ENCODE measurements at places on chromosomes 4 and X.
A peak's percentile ranks its signal among the peaks of the same experiment; 100 is the strongest.

DNA sequence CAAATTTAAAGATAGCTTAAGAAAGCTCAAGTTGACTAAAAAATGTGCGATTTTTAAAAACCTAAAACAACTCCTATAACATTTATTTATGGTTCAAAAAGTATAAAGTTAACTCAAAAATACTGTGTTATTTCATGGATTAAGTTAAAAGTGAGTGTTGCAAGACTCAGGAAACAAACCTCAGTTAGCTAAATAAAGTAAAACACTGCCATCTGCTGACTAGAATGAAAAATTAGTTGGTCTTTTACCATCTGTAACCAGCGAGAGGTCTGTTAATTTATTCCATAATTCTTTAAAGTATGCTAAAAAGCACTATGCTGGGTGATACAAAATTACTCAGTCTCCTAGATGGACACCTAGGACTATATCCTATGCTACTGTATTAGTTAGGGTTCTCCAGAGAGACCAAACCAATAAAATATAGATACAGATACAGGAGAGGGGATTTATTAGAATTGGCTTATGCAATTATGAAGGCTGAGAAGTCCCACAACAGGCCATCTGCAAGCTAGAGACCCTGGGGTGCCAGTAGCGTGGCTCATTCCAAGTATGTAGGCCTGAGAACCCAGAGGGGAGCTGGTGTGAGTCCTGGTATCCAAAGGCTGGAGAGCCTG lies 4.9 kb upstream of the WDFY3 start:
- DNase-seq = no peak

GRCh38 chr4:99856166-99856565 lies 38.1 kb downstream of the LAMTOR3 start:
- peak; percentile 26 for DNase-seq

GRCh38 chr4:146282657-146283056 lies 68.3 kb downstream of the REELD1 start:
- no peak for DNase-seq

- no peak for DNase-seq
Measured at GRCh38 chrX:54483946-54484345, 12.1 kb downstream of the FGD1 start.

GRCh38 chr4:87938746-87939145 lies 36.8 kb upstream of the SPP1 start:
- no peak for DNase-seq

DNA sequence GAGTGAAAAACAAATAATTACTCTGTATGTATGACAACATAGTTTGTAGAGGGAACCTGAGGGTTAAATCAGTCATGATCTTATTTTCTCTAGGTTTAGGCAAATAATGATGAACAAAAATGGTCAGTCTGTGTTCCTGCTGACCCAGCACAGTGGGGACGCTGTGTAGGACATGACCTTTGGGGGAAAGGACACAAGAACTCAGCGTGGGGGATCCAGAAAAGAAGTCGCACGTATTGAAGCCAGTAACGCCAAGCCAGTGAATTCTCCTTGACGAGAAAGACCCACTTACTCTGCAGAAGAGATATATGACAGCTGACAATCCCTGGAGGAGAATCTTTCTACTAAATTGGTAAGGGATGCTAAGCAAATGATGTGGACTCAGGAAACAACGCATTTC lies 36.6 kb downstream of the HELT start:
- DNase-seq = no peak

GRCh38 chr4:104489731-104490095 lies 5.0 kb downstream of the CXXC4 start:
- no peak for DNase-seq

DNA sequence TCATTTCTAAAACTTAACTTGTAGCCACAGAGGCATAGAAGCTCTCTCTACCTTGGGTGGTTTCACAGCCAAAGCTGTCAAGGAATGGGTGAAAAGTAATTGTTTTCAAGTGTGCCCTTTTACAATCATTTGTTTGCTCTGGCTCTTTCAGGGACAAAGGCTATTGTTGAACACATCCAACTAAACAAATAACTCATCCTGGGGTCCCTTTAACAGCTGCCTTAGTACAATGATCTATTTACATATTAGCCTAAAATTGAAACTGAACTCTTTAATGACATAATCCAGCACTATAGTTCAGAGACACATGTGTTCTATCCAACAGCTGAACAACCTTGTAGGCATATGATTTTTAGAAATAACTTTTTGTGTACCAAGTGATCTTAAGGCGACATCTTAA lies 3.7 kb downstream of the HHIP start:
- no peak for DNase-seq

- DNase-seq = peak; percentile 10
Measured at GRCh38 chr4:42750091-42750490, 93.2 kb upstream of the ATP8A1 start.

DNA sequence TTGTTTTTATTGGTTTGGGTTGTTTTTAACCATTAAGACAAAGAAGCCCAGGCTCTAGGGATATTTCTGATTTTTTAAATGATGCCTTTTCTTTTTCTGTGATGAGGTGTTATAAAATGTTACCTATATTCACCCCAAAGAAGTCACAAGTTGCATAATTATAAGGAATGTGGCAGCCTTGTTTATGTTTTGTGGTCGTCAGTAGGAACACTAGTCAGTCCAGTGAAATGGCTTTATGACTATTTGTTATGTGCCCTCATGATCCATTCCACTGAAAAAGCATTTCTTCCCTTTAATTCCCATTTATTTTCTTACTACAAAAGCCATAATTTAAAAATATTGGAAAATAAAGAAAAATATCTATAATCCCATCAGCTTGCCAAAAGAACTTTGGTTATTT lies 34.4 kb downstream of the CC2D2A start:
- DNase-seq = no peak

- DNase-seq = no peak
Measured at GRCh38 chrX:19552793-19553192, 37.5 kb upstream of the MAP3K15 start.

DNA sequence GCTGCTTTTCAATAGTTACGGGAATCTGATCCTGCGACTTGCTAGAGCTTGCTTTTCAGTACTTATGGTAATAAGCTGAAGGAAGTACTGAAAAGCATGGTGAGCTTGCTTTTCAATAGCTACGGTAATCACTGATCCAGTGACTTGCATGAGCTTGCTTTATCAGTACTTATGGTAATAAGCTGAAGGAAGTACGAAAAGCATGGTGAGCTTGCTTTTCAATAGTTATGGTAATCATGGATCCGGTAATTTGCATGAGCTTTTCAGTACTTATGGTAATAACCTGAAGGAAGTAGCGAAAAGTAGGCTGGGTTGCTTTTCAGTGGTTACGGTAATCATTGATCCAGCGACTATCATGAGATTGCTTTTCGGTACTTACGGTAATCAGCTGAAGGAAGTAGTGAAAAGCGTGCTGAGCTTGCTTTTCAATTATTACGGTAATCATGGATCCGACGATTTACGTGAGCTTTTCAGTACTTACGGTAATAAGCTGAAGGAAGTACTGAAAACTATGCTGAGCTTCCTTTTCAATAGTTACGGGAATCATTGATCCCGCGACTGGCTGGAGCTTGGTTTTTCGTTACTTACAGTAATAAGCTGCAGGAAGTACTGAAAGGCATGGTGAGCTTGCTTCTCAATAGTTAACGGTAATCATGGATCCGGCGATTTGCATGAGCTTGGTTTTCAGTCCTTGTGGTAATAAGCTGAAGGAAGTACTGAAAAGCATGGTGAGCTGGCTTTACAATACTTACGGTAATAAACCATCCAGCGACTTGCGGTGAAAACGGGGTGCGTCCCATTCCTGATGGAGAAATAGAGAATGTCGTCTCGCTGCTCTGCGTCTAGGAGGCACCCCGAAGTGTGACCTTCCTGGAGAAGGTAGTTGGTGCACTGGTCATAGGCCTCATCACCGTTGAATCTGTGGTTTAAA lies 6.5 kb downstream of the CRLF2 start:
- DNase-seq = no peak

- DNase-seq = no peak
Measured at GRCh38 chrX:69038816-69039215, 126.4 kb downstream of the PJA1 start.

DNA sequence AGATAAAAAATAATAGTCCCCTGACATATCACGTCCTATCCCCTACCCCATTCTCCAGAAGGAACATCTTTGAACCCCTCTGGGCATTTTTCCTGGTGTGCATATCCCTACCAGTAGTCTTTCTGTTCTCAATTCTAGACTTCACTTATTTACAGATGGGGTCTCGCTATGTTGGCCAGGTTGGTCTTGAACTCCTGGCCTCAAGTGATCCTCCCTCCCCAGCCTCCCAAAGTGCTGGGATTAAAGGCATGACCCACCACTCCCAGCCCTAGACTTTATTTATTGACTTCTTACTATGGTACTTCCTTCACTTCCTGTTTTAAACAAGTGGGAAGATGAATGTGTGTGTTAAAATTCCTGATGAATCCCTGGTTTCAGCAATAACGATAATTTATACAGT lies 612 bp upstream of the RRAGB start:
- no peak for DNase-seq

DNA sequence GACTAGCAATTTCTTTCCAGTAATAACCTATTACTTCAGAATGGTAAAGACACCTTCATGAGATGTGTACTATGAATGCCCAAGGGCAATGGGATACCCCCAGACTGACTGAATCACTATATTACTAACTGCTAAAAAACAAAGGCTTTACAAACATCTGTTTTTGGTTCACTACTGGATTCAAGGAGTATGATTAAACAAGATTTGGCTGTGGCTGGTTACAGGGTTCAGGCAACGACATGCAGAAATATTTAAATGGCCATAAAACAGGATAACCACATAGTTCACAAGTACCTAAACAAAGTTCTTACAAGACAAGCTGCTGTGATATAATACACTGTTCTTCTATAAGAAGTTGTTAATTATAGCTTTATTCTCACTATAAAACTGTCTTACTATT lies 128.2 kb downstream of the FRYL start:
- DNase-seq = no peak

GRCh38 chr4:113764720-113765264 lies 3.3 kb upstream of the CAMK2D start:
- no peak for DNase-seq

GRCh38 chr4:82801910-82802521 lies 3.4 kb upstream of the SCD5 start:
- DNase-seq = no peak

DNA sequence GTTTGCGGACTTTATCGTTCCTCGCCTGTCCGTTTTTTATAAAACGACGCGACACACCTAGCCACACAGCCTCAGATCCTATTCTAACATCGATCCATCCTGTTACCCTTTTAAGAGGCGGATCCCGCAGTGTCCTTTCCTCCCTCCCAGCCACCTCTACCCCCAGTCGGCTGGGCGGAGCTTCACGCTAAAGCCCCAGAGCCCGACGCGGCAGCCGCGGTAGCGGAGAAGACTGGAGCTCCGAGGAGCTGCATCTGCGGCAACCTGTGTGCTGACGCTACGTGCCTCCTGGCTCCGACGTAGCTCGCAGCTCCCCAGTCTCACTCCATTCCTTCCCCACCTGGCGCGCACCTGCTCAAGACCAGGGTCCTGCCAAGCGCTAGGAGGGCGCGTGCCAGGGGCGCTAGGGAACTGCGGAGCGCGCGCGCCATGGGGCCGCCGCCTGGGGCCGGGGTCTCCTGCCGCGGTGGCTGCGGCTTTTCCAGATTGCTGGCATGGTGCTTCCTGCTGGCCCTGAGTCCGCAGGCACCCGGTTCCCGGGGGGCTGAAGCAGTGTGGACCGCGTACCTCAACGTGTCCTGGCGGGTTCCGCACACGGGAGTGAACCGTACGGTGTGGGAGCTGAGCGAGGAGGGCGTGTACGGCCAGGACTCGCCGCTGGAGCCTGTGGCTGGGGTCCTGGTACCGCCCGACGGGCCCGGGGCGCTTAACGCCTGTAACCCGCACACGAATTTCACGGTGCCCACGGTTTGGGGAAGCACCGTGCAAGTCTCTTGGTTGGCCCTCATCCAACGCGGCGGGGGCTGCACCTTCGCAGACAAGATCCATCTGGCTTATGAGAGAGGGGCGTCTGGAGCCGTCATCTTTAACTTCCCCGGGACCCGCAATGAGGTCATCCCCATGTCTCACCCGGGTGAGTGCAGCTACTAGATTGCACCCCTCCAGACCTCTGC lies at the start of gene RNF128:
RNF128 (plus strand) TSS at position 217 of the 953 bp plus-strand sequence; CDS start at position 430, 213 bp downstream.
- no peak for DNase-seq

- no peak for DNase-seq
Measured at GRCh38 chr4:121411151-121411744, 30.4 kb upstream of the QRFPR start.

- DNase-seq = no peak
Measured at GRCh38 chr4:70372760-70373159, 10.2 kb upstream of the SMR3B start.

DNA sequence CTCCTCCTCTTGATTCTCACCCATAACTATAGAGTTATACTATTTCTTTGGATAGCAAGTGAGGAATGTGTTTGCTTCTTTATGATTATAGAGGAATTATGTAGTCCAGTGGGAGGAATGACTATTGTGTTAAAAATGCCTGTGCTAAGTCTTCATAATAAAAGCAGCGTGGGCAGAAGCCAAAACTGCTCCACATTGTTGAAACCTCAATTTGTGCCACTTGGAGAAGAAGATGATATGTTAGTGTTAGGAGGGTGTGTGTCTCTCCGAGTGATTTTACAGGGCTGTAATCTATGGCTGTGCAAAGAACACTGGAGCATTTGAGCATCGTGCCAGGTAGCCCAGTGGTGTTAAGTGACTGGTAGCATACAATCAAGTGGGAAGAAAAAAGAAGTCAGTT lies 74.3 kb downstream of the FRAS1 start:
- no peak for DNase-seq

DNA sequence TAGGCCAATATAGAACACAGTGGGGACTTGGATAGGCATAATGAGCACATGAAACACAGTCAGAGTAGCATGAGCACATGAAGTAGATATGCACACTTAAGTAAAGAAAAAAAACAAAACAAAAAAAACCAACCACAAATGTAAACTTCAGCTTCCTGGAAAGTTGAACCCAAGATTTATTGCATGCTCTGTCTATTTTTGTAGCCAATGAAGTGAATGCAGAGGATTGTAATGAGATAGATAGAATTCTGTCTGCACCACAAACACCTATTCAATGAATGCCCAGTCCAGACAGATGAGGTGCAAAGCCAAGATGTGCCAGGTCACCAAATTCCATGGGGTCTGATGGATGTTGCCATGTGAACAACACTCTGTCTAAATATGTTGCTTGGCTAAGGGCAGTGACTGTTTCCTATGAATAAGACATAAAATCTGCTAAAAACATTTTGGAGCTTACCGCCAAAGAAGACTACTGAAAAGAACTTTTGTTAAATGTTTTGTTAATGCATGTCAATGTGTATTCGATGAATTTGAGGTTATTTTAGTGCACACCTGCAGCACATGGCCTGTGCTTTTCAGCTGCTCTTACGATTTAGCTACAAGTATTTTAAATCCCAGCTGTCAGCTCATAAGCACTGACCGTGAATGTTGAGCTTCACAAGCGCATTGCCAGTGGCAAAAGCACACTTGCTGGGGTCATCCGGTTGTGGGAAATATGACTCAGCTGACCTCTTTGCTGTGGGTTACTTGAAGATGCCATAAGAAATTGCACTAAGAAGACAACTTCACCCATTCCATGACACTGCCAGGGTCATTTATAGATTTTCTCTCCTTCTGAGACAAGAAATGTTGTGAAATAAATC lies 374.8 kb upstream of the GNPDA2 start:
- no peak for DNase-seq

GRCh38 chrX:69107747-69108401 lies 57.4 kb downstream of the PJA1 start:
- no peak for DNase-seq
